HTR-8/SVneo (cell line): ENCODE measurements at places on chromosomes 3 and 15.

GRCh38 chr15:48603123-48603500, 42.4 kb downstream of the FBN1 start:
- DNase-seq: no peak

DNA sequence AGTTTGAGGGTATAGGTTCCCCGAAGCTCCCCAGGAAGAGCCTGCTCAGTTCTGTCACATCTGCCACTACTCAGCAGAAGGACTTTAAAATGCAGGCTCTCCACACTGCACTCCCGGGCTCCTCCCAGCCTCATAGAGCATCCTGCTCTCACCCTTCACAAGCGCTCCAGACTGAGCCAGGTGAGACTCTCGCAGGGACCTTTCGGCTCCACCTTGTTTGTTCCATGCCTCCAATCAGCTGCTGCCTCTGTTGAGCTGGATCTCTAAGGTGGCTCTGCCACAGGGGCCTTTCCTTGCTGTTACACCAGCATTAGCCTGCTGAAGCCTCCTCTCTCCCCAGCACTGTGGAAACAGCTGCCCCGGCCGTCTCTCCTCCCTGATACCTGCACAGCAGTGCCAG, 56.1 kb downstream of the SLCO3A1 start:
- DNase-seq: no peak

DNA sequence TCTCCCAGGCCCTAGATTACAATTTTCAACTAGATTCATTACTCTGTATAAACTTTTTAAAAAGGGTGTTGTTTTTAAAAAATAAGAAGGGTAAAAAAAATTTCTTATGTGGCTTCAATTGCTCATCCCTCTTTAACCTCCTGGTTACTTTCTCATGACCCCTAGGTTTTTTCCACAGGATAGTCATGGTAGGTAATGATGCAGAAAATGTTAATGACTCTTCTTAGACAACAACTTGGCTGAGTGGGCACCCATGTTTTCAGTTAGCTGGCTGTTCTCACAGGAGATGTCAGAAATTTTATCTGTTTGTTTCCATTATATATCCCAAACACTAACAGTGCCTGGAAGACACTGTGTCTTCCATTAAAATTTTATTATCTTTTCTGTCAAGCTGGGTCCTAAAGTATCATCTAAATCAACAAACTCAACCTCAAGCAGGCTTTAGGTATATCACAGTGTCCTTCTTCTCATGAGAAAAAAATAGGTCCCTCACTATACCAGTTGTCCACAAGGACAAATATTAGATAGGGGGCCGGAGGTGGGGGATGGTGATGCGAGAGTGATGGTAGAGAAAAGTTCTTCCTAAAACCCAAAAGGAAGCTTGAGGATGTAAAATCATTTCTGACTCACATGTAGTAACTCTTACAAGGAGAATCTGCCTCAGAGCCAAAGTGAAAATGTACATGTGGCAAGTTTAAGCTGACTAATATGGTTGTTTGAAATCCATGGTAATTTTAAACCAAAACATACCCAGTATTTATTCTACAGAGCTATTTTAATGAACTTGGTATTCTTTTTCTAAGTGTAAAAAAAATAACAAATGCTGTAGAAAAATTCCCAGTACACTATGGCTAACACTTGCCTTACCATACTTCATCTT, 43.3 kb downstream of the PLOD2 start:
- DNase-seq: no peak

GRCh38 chr15:85353516-85353915, 26.9 kb upstream of the AKAP13 start:
- no peak for DNase-seq

- no peak for DNase-seq
Measured at GRCh38 chr3:177744873-177745606, 547.8 kb upstream of the TBL1XR1 start.

GRCh38 chr15:38652998-38653397, 88.4 kb upstream of the RASGRP1 start:
- DNase-seq: no peak

DNA sequence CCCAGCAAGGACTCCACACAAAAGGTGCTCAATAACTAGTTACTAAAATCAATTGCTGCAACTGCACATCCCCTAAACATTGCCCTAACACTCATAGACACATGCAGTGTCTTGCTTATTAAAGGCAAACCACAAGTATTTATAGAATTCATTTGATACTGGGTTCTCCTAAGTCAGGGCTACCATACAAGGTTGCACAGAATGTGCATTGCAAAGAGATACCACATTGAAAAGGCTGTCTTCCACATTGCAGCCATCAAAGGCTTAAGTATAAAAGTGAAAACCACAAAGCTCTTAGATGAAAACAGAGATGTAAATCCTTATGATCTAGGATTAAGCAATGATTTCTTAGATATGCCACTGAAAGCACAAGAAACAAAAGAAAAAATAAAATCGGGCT, 33.6 kb upstream of the TOPAZ1 start:
- no peak for DNase-seq

GRCh38 chr3:151096716-151097115, 11.3 kb downstream of the MED12L start:
- no peak for DNase-seq

DNA sequence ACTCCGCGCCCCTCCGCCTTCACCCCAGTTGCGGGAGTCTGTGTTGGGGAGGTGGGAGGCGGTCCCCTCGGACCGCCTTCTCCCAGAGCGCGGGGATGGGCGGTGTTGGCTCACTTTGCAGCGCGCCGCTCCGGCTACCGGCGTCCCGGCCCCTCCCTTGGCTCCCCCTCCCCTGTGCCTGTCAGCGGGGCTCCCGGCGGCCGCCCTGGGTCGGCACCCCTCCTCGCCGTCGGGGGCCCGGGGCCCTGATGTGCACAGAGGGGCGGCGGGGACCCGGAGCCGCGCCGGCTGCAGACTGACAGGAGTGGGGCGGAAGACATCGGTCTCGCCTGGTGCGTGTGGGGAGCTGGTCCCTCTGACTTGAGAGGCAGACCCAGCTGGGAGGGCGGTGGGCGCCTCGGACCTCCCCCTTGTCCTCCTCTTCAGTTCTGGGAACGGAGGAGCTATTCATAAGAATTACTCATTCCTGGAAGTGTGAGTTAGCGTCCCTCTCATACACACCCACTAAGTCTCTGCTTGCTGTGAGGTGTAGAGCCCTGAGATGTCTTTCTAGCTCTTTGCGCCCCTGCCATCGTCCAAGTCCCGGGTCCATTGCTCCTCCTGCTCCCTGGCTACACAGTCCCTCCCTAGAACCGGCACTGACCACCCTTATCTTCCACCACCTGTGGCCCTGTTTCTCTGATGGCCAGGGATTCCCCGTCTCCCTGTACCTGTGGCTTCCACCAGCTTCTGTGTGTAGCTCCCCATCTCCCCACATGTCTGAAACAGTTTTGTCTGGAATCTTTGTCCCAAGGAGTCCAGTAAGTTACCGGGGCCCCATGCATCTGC, 42.3 kb upstream of the ROPN1 start:
- DNase-seq: no peak

DNA sequence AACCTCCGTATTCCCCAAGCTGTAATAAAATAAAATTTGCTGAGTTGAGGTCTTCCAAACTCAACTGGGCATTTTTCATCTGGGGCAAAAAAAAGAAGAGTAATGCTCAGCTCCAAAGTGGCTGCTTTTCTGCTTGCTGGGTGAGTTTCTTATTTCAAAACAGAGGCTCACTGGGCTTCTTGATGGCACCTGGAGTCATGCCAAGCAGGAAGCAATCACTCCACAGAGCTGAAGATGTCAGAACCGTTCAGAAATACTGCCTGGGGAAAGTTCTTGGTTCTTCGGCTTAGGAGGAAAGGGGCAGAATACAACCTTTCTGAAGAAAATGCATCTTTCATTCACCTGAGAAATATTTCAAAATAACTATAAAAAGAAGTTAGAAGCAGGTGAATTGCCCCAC, 4.1 kb downstream of the CCR9 start:
- DNase-seq: no peak

DNA sequence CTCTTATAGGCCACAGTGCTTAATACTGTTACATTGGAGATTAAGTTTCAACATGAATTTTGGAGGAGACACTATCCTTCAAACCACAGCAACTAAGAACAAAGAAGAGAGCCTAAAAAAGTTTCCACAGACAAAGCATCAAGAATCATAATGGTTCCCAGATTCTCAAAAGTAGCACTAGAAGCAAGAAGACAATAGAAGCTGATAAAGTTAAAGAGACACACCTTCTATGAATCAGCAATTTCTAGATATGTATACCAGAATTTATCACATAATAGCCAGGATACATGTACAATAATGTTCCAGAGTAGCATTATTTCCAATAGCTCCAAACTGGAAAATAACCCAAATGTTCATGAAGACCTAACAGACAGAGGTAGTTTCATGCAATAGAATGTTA, 12.2 kb downstream of the NKIRAS1 start:
- no peak for DNase-seq

GRCh38 chr3:107833043-107833442, 257.8 kb downstream of the CD47 start:
- DNase-seq: no peak

- no peak for DNase-seq
Measured at GRCh38 chr15:98555173-98555515, 93.2 kb upstream of the IGF1R start.

- no peak for DNase-seq
Measured at GRCh38 chr3:109644746-109645145, 307.4 kb upstream of the DPPA4 start.

DNA sequence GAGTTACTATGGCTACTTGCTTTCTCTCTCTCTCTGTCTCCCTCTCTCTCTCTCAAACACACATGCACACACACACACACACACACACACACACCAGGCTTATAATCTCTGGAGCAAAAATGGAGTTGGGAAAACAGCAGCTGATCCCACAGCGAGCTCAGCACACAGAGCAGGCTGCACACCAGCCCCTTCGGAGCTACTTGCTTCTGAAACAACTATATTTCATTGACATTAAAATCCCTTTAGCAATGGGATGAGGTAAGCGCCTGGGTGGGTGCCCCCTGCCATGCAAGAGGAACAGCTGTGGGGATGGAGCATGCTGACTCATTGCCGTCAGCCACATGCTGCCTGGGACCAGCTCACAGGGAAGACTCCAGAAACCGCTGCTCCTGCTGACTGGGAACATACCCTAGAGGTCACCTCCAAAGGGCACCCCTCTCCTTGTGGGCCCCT, 45.7 kb downstream of the B3GNT5 start:
- DNase-seq: peak; percentile 44

GRCh38 chr3:117010318-117010717, 300.7 kb downstream of the TUSC7 start:
- no peak for DNase-seq

DNA sequence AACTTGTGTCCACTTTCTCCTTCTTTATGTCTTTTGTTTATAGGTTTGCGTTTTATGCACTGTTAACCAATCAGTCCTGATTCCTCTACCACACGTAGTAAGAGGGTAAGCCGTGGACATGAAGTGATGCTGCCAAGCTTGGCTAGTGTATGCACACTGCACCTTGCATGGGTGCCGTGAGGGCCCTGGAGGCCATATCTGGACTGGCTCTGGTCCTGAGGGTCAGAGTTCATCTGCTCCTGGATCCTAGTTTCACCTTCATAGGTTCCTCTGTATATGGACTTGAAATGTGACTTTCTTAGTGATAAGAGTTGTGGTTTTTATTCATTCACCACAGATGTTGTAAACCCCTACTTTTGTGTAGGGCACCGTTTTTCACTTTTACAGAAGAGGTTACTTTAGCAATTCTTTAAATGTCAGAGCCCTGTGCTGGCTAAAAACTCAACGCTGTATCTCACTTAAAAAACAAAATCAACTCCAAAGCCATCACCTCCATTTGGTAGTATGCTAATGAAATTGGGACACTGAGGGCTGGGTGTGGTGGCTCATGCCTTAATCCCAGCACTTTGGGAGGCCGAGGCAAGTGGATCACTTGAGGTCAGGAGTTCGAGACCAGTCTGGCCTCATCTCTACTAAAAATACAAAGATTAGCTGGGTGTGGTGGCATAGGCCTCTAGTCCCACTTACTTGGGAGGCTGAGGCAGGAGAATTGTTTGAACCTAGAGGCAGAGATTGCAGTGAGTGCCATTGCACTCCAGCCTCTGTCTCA, 22.9 kb downstream of the SIAH2 start:
- no peak for DNase-seq

GRCh38 chr3:144524531-144524930, 552.9 kb downstream of the DIPK2A start:
- DNase-seq: no peak

DNA sequence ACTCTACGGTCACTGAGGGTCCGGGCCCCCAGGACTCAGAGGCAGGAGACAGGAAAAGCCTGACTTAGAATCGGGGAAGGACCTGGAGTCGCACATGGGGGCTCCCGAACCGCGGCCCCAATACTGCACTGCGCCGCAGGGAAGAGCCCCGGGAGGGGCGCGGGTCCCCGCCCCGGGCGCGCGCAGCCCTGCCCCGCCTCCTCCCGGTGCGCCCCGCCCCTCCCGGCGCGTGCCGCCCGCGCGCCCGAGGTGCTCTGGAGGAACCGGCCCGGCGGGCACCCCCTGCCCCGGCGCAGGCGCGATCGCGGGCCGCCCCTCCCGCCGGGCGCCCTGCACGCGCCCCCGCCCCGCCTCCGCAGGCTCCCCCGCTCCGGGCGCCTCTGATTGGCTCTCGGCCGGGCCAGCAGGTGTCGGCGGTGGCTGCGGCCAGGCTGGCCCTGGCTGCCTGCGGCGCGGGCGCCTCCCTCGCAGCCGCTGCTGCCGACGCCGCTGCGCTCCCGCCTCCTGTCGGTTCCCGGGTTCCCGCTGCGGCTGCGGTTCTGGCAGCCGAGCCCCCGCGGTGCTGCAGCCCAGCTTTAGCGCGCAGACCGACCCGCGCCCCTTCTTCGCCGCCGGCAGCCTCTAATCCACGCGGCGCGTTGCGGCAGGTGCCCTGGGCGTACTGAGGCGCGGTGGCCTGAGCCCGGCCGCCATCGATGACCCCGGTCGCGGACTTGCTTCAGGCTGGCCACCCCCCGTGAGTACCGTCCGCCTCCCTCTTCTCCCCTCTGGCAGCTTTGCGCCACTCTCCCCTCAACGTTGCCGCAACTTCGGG, at the start of gene MYRIP:
TSS of gene MYRIP (plus strand) at position 429 of the 814 bp plus-strand sequence. CDS start 91,208 bp downstream, outside the sequence.
- no peak for DNase-seq

GRCh38 chr15:32774022-32774421, 56.2 kb downstream of the GREM1 start:
- peak; percentile 64 for DNase-seq

- DNase-seq: no peak
Measured at GRCh38 chr3:177596816-177597271, 399.6 kb upstream of the TBL1XR1 start.

GRCh38 chr3:101676765-101677435, at the start of gene ZBTB11:
TSS of gene ZBTB11 (minus strand) at chr3:101677132. CDS start at chr3:101676914, 218 bp downstream.
- peak; percentile 95 for DNase-seq

DNA sequence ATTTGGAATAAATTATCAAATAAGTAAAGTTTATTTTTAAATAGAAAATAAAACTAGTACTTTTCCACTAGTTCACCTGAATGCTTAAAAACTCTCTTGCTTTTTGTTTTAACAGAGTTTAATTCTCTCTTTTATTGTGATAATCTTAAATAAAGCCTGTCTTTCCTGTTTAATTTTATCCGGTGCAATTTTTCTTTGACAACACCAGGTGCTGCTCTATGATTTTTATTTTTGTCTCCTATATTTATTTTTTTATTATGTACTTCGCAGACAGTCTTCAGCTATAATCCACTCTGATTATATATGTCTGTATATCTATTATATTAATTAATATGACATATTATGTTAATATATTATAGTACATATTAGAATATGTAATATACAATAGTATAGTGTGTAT, 1293.0 kb upstream of the EPHA6 start:
- DNase-seq: no peak

GRCh38 chr3:46660543-46661523, 32.6 kb downstream of the ALS2CL start:
- DNase-seq: no peak
